A549 treated with RU486 at 1 μM for 4 hours (cell line): ENCODE measurements at places on chromosomes 7 and 10. TPM values are rescaled to one million over a fixed set of nuclear protein-coding genes. Genes with fewer than 3 reads are reported as not detected.

Gene TBX20
- total RNA-seq = 1.3 to 2.5 TPM (median 2.0 TPM) in 5 replicates

Gene TMEM176A
- not detected in 5 replicates for total RNA-seq

Gene RPS24
- total RNA-seq = 2,838 to 4,188 TPM (median 3,176 TPM) in 5 replicates

Gene TWIST1
- 3.2 to 4.8 TPM (median 3.7 TPM) in 5 replicates for total RNA-seq

Gene ORC5
- total RNA-seq = 18.7 to 31.3 TPM (median 28.9 TPM) in 5 replicates

Gene SPOCK2
- total RNA-seq = 0.17 to 0.46 TPM (median 0.35 TPM) in 5 replicates

Gene KCP
- 0.08 to 0.18 TPM (median 0.14 TPM) in 5 replicates for total RNA-seq

Gene ELFN1
- total RNA-seq = 0.32 to 0.59 TPM (median 0.39 TPM) in 5 replicates

Gene LHFPL3
- not detected in 5 replicates for total RNA-seq

Gene CREB3L2
- 21.6 to 36.9 TPM (median 32.7 TPM) in 5 replicates for total RNA-seq

Gene GHRHR
- total RNA-seq = 0.29 TPM in 1 of 5 replicates, not detected in the others

Gene H2BK1
- not detected in 5 replicates for total RNA-seq

Gene OR6B1
- not detected in 5 replicates for total RNA-seq

Gene SRI
- total RNA-seq = 119 to 160 TPM (median 148 TPM) in 5 replicates

Gene CFAP70
- total RNA-seq = 0.11 to 0.16 TPM (median 0.14 TPM) in 5 replicates
